ENCODE measurements at places on chromosomes 12 and 14. TPM values are rescaled to one million over a fixed set of nuclear protein-coding genes. Genes with fewer than 3 reads are reported as not detected.

DNA sequence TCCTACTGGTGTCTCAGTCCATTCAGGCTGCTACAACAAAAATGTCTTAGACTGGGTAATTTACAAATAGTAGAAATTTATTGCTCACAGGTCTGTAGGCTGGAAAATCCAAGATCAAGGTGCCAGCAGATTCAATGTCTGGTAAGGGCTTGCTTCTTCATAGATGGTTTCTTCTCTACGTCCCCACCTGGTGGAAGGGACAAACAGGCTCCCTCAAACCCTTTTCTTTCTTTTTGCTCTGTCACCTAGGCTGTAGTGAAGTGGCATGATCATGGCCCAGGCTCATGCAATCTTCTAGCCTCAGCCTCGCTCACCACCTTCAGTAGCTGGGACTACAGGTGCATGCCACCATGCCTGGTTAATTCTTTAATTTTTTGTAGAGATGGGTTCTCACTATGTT, 106.8 kb upstream of the RPH3A start:
- DNase-seq, result no peak

- DNase-seq, result no peak
Observed at GRCh38 chr12:71476513-71476912, 36.9 kb downstream of the LGR5 start.

DNA sequence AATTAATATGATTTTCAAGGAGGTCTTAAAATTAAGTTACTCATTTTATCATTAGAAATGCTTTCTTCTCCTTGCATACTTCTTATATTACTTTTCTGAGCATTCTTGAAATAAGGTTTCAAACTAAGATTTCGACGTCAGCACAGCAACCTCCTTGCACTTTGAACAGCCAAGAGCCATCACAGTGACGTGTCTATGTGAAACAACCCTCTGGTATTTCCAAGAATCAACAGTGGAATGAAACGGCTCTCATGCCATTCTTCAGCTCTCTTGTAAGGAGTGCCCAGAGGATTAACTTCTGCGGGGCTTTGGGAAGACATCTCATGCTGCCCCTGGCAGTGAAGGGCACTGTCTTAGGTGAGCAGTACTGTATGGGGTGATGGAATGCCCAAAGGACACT, 109.2 kb downstream of the EFCAB11 start:
- no peak for DNase-seq

DNA sequence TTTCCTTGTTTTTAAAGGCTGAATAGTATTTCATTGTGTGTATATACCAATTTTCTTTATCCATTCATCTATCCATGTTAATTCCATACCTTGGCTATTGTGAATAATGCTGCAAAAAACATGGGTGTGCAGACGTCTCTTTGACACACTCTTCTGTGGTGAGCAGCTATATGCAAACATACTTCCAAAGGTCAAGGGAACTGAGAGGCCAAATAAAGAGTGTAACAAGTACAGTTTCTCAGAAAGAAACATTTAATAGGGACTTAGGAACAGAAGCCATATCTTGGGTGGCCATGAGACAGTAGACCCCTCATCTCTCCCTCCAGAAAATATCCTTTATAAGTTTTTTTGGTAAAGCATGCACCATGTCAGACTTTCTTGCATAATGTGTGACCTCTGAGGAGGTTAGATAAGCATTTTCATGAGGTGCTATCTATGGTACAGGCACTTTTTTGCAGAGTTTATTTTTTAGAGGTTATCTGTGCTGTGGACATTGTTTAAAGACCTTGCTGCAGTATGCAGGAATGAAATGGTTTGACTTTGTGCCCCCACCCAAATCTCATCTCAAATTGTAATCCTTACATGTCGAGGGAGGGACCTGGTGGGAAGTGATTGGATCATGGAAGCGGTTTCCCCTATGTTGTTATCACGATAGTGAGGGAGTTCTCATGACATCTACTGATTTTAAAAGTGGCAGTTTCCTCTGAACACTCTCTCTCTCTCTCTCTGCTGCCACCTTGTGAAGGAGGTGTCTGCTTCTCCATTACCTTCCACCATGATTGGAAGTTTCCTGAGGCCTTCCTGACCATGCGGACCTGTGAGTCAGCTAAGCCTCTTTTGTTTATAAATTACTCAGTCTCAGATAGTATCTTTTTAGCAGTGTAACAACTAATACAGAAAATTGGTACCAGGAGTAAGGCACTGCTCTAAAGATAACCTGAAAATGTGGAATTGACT, 1202.3 kb downstream of the GALC start:
- no peak for DNase-seq

- no peak for DNase-seq
Observed at GRCh38 chr14:80325688-80326087, 114.4 kb upstream of the DIO2 start.

- DNase-seq, result no peak
Observed at GRCh38 chr12:103913100-103913499, 17.1 kb upstream of the HSP90B1 start.

The SAMD4A gene
- 252 TPM for total RNA-seq

The RHOJ gene
- 14.7 TPM for total RNA-seq

The IL22 gene
- total RNA-seq, result not detected

The STYK1 gene
- total RNA-seq, result 0.16 TPM

The SLC6A15 gene
- not detected for total RNA-seq

The SETD1B gene
- total RNA-seq, result 13.0 TPM

The FSCB gene
- not detected for total RNA-seq

The LTB4R2 gene
- total RNA-seq, result 2.2 TPM

The PRH2 gene
- total RNA-seq, result not detected

The ADAM20 gene
- total RNA-seq, result 0.78 TPM

The CIT gene
- 0.86 TPM for total RNA-seq

The PUS7L gene
- 5.9 TPM for total RNA-seq

The CCDC88C gene
- total RNA-seq, result 2.6 TPM

Measured in cardiac septum (tissue), 1 donor.